Nephron progenitor cell (in vitro differentiated cells): ENCODE measurements at places on chromosomes 3 and 15.
A peak's percentile ranks its signal among the peaks of the same experiment; 100 is the strongest.

GRCh38 chr15:73114064-73114463 is 61.8 kb downstream of the NEO1 start:
- DNase-seq, result no peak

- DNase-seq, result no peak
These were observed 38.4 kb upstream of the PLXND1 start for GRCh38 chr3:129644836-129645235.

GRCh38 chr3:53273146-53273670 is 17.4 kb upstream of the TKT start:
- no peak for DNase-seq

DNA sequence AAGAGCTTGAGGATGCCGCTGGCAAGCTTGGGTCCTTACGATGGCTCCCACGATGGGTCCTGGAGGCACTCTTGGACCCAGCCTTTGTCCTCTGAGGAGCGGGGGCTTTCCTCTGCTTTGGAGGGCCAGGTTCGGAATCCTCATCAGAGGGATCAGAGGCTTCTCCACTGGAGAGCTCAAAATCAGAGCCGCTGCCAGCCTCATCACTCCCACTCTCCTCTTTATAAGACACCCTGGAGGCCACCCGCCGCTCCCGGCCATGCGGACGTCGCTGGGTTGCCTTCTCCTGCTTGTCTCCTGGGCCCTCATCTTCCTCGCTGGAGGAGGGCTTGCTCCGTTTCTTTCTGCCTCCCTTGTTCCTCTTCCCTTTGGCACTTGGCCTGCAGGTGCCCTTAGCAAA is 20.0 kb downstream of the XPC start:
- DNase-seq, result no peak

DNA sequence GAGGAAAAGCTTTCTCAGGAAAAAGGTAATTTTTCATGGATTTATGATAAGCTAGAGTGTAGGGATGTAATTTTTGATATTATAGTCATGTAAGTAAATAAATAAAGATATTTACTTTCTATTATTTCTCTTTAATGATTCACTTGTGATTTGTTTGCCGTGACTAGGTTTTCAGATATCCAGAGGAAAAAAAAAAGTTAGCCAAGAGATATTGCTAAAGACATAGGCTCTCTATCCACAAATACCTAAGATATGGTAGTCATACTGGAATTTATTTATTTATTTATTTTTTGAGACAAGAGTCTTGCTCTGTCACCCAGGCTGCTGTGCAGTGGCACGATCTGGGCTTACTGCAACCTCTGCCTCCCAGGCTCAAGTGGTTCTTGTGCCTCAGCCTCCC is 59.9 kb downstream of the AP4E1 start:
- no peak for DNase-seq

- DNase-seq, result no peak
These were observed 5.4 kb downstream of the NDUFB4 start for GRCh38 chr3:120601554-120601953.

GRCh38 chr3:140308535-140308934 is 369.3 kb upstream of the TRIM42 start:
- DNase-seq, result no peak

- DNase-seq, result no peak
These were observed 122.6 kb downstream of the ANO10 start for GRCh38 chr3:43499256-43499655.

DNA sequence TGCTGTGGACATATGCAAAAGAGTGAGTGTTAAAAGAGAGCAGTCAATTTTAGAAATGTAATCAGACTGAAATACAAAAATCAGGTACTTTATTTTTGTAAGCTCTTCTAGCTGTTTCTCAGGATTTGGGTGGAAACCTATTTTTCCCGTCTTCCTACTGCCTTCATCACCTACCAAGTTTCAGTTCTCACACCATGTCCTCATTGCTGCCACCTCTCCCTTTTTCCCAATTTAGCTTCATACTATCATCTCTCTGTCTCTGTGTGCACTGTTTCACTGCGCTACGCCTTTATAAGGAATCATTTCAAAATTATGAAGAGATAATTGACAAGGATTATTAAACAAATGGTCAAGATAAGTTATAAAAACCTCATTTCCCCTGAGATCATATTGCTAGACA is 7.7 kb downstream of the SRP14 start:
- DNase-seq, result no peak

GRCh38 chr15:22815766-22816165 is 22.7 kb upstream of the NIPA2 start:
- DNase-seq, result no peak

DNA sequence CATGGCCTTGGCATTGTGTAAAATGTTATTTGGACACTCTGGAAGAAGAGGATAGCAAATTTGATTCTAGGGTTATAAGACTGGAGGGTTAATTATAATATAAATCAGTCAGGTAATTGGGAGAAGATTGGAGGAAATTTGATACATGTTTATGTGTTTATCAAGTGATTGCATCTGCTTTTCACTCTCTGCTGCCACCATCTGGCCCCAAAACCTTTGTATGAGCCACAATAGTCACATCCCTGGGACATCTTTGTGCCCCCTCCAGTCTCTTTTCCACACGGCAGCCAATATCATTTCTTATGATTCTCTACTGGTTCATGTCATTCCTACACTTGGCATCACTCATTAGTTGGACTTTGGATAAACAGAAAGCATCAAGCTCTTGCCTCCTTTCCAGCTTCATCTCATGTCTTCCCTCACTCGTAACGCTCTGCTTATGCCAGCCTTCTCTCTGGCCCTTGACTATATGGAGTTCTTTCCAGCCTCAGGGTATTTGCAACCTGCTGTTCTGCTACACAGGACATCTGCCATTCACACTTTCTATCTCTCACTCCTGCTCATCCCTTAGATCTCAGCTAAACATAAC is 602.3 kb upstream of the SUCLG2 start:
- DNase-seq, result peak; percentile 12

DNA sequence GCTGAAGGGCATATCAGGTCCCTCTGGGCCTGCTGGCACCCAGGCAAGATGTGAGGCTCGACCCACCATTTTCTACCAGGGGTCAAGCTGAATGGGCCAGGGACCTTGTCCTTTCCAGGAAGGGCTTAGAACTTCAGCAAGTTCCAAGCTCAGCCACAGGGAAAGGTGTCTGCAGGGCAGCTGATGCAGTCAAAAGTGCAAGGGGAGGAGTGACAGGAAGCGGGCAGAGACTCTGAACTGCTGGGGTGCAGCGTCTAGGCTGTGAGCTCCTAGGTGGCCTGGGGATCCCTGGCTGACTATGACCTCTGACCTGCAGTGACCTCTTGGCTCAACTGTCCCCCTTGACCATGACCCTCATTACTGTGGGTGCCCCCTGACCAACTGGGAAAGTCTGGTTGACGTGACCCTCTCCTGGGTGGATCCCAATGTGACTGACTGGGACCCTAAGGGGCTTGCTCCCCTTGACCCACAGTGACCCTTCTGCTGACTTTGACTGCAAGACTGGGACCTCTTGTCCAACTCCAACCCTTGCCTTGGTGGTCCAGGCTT is 14.4 kb upstream of the SEC13 start:
- no peak for DNase-seq

- DNase-seq, result no peak
These were observed 141.5 kb upstream of the TBL1XR1 start for GRCh38 chr3:177338697-177339219.

DNA sequence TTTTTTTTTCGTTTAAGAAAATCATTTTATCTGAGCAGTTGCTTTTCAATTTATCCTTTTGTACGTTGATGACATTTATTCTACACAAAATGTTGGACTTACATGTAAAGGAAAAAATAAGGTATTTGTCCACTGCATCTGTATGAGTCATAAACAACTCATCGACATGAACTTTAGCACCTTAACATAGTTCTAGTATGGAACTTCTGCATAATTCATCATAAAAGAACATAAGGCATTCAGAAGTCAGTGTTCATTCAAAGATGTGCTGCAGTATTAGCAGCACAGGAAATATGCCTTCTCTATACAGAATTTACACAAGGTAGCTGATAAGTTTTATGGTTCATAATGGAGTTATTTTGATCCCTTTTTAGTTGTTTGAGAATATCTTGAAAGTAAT is 801.6 kb downstream of the CADM2 start:
- DNase-seq, result no peak

GRCh38 chr3:27415202-27415601 is 46.0 kb upstream of the NEK10 start:
- DNase-seq, result no peak

DNA sequence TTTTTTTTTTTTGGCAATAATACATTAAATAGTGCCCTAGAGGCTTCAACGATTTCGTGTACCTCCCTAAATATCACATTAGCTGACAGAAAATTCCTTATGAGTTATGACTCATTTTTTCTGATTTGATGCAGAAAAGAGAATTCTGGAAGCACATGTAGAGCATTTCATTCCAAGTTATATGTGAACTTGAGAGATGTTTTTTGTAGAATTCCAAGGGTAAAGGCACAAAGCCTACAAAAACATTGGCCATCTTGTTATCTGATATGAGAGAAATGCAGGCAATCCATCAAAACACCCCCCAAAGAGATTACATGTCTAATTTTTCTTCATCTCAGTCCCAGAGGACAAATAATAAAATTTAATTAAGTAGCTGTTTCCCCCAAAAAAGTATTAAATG is 6.7 kb upstream of the PFN2 start:
- DNase-seq, result no peak

- no peak for DNase-seq
These were observed 194.2 kb downstream of the UACA start for GRCh38 chr15:70569091-70569713.

DNA sequence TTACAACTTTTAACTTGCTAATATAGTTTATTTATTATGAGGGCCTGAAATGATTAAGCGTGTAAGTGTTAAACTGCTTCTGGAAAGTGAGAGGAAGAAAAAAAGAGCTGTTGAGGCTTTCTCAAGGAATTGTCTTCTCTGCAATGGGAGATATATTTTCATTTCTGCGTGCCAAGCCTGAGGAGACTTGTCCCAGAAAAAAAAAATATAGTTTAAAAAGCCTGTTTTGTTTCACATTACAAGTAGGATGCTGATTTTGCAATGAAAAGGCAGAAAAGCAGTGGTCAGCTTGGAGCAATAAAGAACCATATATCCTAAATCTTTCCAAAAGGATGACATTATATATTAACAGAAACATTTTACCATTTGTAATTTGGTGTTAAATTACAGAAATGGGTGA is 115.5 kb downstream of the GMNC start:
- DNase-seq, result no peak

DNA sequence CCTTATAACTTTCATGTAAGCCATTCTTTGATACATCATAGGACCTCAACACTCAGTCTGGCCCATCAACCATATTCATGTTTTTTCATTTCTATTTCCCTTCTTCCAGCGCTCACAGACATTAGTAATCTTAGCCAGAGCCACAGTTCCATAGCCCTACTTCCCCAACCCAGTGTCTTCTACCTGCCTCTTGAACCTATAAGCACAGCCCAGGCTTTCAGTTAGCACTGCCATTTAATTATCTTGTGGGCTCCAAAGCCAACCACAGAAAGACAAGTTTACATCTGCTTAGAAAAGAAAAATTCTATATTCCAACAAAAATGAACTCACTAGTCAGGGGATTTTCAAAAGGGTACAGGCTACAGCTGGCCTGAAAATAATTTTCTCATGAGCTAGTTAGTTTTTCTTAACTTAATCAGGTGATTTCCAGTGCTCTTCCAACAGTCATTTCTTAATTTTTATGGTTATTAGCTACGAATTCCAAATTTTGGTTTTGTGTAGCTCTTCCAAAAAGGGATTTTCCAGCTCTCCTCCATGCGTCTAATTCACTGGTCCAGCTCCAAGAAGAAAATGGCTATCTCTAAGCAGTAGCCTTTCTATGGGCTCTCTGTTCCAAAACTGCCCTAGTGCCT is 13.7 kb downstream of the CD200 start:
- DNase-seq, result no peak

DNA sequence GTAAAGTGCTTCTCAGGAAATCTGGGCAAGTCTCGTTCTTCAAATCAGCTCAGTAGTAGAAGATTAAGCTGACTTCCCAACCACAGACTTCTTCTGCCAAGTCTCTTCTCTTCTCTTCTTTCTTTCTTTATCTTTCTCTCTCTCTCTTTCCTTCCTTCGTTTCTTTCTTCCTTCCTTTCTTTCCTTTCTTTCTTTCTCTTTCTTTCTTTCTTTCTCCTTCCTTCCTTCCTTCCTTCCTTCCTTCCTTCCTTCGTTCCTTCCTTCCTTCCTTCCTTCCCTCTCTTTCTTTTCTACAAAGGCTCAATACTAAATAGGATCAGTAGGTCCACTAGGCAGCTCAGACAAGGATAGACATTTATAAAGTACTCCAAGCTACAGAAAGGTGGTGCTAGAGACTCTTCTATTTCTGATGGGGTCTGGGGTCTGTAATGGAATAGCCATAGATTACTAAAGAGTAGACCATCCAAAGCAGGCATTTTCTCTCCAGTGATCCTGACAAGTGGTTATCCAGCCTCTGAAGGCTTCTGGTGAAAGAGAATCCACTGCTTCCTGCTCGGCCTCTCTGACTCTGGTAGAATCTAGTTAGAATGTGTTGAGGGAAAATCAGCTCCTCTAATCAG is 100.8 kb downstream of the TPRG1 start:
- DNase-seq, result no peak

- DNase-seq, result no peak
These were observed 65.8 kb downstream of the CTNNB1 start for GRCh38 chr3:41265011-41265545.

DNA sequence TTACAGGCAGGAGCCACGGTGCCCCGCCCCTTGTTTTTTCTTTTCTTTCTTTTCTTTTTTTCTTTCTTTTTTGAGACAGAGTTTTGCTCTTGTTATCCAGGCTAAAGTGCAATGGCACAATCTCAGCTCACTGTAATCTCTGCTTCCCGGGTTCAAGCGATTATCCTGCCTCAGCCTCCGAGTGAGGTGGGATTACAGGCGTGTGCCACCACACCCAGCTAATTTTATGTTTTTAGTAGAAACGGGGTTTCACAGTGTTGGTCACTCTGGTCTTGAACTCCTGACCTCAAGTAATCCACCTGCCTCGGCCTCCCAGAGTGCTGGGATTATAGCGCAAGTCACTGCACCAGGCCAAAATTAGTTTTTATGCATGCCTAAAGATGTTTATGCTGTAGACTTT is 2.5 kb downstream of the RPL35A start:
- DNase-seq, result no peak

- no peak for DNase-seq
These were observed 319.4 kb upstream of the POU1F1 start for GRCh38 chr3:87595798-87596197.

GRCh38 chr3:57659806-57660439 is 33.0 kb downstream of the DENND6A start:
- no peak for DNase-seq

DNA sequence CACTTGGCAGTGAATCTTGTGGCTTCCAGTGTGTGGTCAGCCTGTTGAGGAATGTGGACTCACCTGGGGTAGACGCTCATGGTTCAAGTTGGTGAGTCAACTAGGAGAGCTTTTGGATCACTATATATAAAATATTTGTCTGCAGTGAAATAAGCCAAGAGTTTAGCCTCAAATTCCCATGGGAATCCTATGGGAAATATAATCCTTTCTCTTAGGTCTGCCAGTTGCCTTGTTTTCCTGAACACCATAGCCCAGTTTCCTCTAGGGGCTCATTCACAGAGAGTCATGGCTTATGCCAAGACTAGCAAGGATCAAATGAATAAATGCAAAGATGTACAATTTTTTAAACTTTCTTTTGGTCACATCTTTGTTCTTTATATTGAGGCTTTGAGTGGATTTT is 100.1 kb upstream of the NPHP3 start:
- DNase-seq, result no peak
